ENCODE measurements at places on chromosomes 7 and 10.

DNA sequence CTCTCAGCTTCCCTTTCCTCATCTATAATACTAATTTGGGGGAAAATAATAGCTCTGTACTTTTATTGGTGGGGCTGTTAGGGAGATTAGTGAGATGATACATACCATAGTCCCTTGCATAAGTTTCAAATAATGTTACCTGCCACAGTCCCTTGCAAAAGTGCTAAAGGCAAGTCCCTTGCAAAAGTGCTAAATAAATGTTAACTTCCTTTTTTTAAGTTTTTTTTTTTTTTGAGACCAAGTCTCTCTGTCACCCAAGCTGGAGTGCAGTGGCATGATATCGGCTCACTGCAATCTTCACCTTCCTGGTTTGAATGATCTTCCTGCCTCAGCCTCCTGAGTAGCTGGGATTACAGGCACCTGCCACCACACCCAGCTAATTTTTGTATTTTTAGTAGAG, 43.4 kb upstream of the SRGN start:
- DNase-seq: no peak

DNA sequence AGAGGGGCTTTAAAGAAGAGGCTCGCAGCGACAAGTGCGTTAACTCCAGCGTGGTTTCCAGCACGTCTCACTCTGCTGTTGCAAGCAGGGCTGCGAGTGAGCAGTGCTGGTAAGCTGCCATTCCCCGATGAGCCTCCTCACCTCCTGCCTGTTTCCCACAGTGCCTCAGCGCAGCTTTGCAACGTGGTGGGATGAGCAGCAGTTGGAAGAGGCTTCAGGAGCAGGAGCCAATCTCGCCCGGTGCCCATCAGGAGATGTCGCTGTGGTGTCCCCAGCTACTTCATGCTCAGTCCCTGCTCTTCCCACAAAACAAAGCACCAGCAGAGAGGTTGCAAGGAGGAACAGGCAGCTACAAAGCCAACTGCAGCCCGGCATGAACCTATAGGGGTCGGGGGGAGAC, 2.4 kb upstream of the ADARB2 start:
- no peak for DNase-seq

DNA sequence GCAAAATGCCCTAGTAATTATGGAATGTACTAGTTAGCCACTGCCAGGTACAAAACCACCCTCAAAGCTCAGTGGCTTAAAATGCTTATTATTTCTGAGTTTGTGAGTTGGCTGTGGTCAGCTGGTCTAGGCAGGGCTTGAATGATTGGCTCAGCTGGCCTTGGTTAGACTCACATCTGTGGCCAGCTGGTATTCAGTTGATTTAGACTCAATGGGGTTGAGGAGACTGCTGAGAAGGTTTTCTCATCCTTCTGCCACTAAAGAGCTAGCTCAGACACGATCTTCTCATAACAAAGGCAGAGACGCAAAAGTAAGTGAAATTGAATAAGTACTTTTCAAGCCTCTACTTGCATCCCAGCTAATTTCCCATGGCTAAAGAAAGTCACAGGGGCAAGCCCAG, 57.1 kb upstream of the CYP2C18 start:
- no peak for DNase-seq

- DNase-seq: no peak
These were observed 85.5 kb upstream of the PRKG1 start for GRCh38 chr10:50988792-50989191.

- no peak for DNase-seq
These were observed 91.8 kb downstream of the ARHGAP12 start for GRCh38 chr10:31836569-31837406.

GRCh38 chr7:156074982-156075615, 262.8 kb upstream of the SHH start:
- DNase-seq: no peak

- no peak for DNase-seq
These were observed at the start of gene CAV2 for GRCh38 chr7:116499168-116500077. Gene CAV2 (plus strand): TSS chr7:116499738. CDS start chr7:116499782, 44 bp downstream.

DNA sequence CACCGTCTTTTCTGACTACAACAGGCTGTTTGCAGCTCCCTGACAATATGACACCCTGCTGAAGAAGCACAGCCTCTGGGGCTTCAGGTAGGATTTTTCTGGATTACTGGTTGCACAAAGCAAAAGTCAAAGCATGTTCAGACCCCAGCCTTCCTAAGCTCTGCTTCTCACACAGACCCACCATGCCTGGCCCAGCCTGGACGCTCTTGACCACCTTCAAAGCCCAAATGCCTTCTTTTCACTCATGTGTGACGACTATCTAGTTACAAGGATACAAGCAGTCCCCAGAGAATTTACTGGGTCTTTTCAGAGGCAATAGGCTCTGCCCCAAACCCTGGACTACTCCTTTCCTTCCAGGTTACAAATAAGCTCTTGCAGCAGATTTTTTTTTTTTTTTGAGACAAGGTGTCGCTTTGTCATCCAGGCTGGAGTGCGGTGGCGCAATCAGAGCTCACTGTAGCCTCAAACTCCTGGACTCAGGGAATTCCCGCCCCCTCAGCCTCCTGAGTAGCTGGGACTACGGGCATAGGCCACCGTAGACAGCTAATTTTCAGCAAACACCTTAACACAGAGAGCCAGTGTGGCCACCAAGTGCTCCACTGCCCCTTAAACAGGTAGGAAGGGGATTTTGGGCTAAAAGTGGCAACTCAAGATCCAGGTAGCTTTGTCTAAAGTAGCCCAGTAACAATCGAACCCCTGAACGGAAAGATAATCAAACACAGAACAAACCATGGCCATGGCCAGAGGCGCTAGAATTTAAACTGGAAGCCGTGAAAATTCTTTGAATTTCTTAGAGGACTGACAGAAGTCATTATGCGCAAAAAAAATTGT, 16.2 kb downstream of the SVIL start:
- no peak for DNase-seq

DNA sequence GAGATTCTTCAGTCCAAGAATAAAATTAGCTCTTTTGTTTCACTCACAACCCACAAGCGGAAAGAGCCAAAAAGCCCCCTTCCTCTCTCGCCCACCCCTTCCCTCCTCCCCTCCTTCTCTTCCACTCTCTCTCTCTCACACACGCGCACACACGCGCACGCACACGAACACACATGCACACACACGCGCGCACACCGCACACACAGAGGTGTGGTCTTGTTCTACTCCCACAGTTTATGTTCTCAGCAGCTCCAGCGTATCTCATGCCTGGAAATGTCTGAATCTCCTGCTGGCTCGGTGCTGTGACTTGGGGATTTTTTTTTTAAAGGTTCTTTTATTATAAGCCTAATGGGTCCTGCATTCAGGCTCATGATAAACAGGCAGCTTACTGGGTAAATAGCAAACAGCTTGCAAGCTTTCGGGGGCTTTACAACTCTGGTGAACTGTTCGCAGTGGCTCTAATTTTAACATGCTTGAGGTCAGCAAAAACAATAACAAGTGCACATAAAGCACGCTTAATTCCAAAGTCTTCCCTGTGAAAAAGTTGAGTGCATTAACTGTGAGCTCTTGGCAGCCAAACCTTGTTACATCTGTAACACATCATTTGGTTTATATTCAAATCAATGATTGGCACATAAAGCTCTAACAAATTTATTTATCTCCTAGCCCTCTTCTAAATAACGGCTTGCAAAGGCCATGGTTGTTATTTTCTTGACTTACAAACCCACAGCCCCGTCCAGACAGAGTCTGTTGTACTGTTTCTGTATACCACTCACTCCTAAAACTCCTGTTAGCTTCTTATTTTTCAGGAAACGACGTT, 424.1 kb upstream of the MGMT start:
- DNase-seq: no peak

GRCh38 chr7:112422842-112423496, 27.3 kb upstream of the IFRD1 start:
- DNase-seq: peak; percentile 63

GRCh38 chr10:102799691-102800471, 37.3 kb downstream of the CYP17A1 start:
- no peak for DNase-seq

- no peak for DNase-seq
These were observed 46.8 kb downstream of the FAM107B start for GRCh38 chr10:14727924-14728323.

GRCh38 chr10:80542053-80542452, 4.4 kb downstream of the SH2D4B start:
- DNase-seq: no peak

DNA sequence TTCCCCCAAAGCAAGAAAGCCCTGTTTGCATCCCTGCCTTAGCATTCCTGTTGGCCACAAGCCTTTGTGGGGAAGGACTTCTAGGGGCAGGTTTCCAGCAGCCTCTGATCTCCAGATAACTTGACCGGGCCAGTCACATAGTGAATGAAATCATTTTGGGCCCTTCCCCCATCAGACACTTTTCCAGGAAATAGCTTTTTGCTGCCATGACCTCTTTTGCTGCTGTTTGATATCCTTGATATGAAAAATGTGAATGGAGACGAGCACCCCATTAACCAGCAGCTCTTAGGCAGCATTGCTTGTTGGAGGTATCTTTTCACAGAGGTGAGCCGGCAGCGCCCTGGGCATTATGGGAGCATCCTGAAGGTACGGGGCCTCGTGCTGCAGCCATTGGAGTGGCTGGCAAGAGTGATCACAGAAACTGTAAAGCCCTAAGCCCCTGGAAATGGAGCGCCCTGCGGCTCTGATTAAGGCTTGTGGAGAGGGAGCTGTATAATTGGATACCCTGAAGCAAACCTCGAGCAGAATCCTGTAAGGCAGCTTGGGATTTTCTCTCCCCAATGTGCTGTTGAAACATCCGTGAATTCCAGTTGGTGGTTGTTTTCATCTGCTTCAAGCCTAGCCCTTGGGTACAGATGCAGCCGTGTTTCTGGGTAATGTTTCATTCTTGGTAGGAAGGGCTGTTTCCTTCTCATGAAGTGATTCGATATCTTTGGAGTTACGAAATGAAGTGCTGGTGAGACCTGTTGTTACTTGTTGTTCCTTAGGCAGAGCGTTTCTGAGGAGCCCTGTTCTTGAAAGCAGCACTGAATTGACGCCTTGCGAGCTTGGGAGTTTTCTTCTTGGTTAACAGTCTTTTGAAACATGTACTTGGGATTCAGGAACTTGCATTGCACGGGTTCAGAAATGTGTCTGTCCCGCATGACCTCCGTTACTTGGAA, 179.0 kb downstream of the PTEN start:
- no peak for DNase-seq

DNA sequence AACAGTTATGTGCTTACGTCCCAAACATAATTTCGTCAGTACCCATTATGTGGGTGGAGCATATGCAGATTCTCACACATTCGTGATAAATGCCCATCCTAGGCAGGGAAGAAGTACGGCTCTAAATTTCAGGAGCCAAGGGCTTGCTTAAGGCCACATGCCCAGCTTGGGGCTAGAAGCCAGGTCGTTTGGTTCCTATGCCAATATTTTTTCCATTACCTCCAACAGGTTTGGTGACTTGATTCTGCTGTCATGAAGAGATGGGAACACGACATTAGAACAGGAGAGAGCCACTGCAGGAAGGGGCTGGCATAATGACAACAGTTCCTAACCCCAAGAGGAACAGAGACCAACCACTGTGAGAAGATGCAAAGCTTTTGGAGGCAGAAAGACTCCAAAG, 85.1 kb downstream of the HIPK2 start:
- no peak for DNase-seq

GRCh38 chr10:60757420-60757895, 20.8 kb upstream of the CDK1 start:
- no peak for DNase-seq

DNA sequence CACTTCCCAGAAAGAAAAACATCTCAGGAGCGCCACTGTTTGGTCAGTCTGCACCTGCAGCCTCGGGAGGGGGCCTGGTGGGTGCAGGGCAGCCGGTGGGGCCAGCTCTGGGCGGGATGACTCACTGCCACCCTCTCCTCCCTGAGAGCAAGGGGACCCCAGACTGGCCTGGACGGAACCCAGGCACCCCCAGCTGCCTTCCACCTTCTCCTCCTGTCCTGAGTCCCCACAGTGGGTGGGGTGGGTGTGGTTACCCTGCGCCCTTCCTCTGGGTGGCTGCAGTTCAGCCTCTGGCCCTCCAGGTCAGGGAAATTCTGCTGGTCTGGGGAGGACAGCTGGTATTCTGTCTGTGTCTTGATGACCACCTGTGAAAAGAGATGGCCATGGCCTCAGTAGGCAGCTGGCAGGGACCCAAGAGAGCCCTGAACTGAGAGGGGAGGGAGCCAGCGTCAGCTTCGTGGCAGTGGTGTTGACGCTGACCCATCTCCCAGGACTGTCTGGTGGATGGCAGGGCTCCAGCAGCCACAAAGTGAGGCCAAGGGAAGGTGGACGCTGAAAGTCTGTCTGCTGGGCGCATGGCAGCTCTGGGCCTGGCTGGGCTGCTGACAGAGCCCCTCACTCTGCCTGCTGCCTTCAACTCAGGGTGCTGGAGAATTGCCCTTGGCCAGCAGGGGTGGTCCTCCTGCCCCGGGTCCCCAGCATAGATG, 8.9 kb downstream of the CALY start:
- DNase-seq: peak; percentile 68

- no peak for DNase-seq
These were observed 1139.7 kb upstream of the CELF2 start for GRCh38 chr10:9877978-9878377.

GRCh38 chr10:127398140-127398970, 150.8 kb upstream of the NPS start:
- no peak for DNase-seq

DNA sequence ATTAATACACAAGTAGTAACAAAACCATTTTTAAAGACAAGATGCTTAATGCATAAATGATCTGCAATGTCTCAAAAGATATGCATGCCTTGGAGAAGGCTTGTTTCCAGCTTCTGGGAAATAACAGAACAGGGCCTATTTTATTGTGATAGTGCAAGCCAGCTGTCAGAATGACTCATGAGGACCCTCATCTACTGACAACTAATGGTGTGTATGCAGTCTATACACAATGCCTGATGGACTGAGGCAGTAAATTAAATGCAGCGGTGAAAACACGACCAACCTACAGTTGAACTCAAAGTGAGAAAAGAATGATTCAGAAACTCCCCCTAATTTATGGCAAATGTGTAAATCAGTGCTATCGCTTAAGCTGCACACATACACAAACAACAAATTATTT, 46.3 kb downstream of the VPS41 start:
- DNase-seq: peak; percentile 47

GRCh38 chr10:5447611-5448071, 35.3 kb downstream of the NET1 start:
- DNase-seq: no peak

GRCh38 chr10:114938856-114939193, 830 bp downstream of the TRUB1 start:
- DNase-seq: no peak
